ENCODE measurements at places on chromosomes 5 and 9. TPM values are rescaled to one million over a fixed set of nuclear protein-coding genes. Genes with fewer than 3 reads are reported as not detected.

DNA sequence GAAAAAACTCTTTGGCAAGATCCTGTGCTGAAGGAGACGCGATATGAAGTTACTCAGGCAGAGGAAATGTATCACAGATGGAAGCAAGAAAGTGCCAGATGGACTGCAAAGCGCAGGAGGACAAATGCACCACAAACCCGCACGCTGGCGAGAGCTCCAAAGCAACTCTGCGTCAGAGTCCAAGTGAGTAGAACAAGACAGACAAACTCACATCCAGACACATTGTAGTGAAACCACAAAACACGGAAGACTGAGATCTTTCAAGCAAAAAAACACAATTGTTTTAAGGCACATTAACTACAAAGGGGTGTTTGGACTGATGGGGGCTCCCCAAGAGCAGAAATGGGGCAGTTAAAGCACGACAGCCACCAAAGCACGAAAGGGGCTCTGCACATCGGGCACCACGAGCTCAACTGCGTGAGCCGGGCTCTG lies 39.2 kb upstream of the NKD2 start:
- DNase-seq: no peak

- DNase-seq: no peak
These were observed 528.1 kb upstream of the KLF4 start for GRCh38 chr9:108017671-108018070.

- DNase-seq: no peak
These were observed 192.4 kb upstream of the GHR start for GRCh38 chr5:42230839-42231238.

DNA sequence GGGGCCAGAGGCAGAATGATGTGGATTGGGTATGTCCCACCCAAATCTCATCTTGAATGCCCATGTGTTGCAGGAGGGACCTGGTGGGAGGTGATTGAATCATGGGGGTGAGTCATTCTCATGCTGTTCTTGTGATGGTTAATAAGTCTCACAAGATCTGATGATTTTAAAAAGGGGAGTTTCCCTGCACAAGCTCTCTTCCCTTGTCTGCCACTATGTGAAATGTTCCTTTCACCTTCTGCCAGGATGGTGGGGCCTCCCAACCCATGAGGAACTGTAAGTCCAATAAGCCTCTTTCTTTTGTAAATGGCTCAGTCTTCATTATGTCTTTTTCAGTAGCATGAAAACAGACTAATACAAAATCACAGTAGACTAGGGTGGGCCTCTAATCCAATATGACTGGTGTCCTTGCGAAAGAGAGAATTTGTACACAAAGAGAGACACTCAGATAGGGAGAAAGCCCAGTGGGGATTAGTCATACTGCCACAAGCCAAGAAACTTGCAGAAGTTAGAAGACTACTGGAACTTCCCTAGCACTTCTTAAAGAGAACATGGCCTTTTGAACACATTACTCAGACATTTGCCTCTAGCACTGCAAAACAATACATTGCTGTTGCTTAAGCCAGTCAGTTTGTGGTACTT lies 68.4 kb downstream of the ANXA1 start:
- DNase-seq: no peak

Gene GFI1B
- polyA plus RNA-seq: 0.56 TPM

Gene PCDHA13
- polyA plus RNA-seq: 0.21 TPM

DNA sequence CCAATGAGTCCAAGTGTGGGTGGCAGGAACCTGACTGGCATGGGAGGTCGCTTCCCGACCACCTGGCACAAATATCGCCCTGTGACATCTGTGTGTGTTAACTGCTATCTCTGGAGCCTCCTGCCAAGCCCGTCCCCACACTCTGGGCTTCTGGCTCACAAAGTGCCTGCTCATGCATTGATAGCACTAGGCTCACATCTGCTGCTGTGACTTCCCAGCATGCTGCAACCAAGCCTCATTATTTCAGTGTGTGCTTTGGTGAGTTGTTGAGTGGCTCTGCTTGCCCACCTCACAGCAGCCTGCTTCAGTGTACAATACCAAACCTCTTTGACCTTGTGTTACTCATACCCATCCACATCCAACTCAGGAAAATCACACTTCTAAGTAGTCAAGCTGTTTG lies 139.8 kb downstream of the APBA1 start:
- DNase-seq: no peak

Gene CCNJL
- 6.3 TPM for polyA plus RNA-seq

GRCh38 chr9:37954581-37954981 lies 50.7 kb upstream of the SLC25A51 start:
- no peak for DNase-seq

DNA sequence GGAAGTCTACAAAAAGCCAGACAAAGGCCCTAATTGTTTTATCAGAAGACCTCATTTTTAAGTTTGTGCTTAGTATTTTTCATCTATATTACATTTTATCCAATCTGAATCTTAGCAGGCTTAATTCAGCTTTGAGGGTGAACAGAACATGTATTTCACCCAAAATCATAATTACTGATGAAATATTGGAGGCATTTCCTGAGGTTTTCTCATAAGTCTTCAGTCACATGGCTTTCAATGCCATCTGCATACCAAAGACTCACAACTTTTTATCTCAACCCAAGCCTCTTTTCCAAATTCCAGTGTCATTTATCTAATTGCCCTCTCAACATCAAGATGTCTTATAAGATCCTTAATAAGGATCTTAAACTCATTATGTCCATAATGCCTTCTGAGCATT lies 150.8 kb downstream of the TTC39B start:
- DNase-seq: no peak

DNA sequence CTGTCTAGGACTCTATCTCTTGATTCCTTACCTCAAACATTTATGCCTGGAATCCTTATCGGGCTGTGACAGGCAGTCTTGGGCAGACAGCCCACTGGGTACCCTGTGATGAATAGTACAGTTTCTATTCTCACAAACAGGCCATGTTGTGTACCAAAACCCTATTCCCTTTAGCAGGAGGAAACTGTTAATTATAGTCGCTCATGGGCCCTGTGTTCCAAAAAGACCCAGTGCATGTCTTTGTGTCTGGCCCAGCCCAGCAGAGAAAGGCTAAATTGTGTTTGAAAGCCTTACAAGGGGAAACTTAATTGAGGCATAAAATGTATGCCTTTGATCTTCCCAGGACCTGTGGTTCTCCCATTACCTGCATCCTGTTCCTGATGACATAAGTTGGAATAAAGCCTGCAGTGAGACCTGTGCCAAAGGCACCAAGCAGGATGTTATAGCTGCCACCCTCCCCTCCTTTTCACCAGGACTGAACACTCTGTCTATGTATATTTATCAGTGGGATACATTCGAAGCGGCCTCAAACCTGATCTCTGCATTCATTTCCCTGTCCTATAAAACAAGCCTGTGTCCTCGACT lies 43.3 kb downstream of the TLR4 start:
- no peak for DNase-seq

- no peak for DNase-seq
These were observed 43.0 kb upstream of the PCAT7 start for GRCh38 chr9:94511955-94512265.

Gene RAI14
- polyA plus RNA-seq: 15.7 TPM

Gene NUTM2F
- not detected for polyA plus RNA-seq

Gene ZDHHC11
- 6.3 TPM for polyA plus RNA-seq

DNA sequence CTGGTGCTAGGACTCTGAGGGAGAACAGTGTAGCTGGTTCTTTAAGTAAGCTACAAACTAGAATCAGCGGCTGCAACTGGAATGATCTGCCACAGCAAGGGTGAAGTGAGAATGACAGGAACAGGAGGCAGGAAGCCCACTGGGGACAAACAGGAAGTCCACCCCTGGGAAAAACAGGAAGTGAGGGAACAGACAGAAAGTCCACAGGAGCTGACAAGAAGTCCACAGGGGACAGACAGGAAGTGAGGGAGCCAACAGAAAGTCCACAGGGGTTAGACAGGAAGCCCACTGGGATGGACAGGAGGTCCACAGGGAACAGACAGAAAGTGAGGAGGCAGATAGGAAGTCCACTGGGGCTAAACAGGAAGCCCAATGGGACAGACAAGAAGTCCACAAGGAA lies 15.5 kb downstream of the ADAMTS16 start:
- no peak for DNase-seq

- no peak for DNase-seq
These were observed 38.9 kb downstream of the DAB2IP start for GRCh38 chr9:121690316-121690715.

Gene MSANTD3
- polyA plus RNA-seq: 17.4 TPM

DNA sequence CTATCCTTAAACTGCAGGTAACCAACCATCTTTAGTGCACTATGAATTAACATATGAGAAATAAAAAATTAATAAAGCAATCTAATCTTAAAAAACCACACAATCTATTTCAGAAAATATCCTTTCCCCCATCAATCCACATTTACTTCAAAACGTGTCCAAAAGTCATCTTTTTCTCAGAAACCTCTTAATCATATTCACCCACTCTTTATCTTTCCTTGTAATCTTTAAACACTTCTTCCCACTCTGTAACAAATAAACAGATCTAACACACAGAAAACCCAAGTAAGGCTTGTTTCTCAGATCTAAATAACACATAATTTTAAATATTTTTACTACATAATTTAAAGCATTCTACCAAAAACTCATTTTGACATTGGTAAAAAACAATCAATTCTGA lies 44.4 kb downstream of the EFCAB9 start:
- no peak for DNase-seq

Gene CTNNA1
- 306 TPM for polyA plus RNA-seq

DNA sequence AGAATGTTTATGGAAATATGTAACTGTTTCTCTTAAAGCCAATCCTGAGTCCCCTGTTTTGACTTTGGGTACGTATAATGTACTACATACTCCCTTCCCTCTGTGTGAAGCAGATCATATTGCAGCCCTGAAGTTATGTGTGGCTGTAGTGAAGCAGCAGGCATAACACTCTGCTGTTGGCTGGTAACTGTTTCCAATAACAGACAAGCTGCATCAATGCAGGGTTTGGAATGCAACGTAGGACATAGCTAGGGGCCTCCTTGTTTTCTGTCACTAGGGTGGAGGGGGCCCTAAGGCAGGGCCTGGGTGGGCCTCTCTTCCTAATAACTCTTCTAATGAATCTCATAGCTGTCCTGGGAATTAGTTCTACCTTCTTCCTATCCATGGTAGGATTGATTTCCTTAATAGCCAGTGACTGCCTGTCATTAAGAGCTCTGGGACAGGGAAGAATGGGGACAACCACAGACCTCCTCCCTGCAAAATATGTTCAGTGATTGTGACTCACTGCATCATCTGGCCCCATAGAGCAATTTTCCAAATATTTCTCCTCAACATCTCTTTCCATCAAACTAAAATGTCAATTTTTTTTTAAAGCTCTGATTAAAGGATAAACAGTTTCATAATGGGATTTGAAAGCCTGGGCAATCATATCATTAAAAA lies 129.6 kb upstream of the HMHB1 start:
- DNase-seq: peak; percentile 31

DNA sequence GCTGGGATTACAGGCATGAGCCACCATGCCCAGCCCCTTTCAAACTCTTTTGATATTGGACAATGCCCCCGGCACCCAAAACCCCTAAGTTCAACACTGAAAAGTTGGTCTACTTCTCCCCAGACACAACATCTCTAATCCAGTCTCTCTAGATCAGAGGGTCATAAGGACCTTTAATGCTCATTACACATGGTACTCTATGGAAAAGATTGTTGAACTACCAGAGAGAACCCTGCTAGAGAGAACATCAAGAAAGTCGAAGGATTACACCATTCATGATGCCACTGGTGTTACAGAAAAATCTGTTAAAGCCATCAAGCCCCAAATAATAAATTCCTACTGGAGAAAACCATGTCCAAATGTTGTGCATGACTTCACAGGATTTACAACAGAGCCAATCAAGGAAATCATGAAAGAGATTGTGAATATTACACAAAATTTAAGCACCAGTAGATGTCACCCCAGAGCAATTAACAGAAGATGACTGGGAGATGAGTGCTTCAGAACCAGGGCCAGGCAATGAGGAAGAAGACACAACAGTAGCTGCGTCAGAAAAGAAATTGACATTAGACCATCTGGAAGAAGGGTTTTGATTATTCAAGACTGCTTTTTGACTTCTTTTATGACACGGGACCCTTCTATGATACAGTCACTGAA lies 28.3 kb upstream of the NIPAL4 start:
- peak; percentile 53 for DNase-seq

Gene EDIL3
- 13.2 TPM for polyA plus RNA-seq

- DNase-seq: no peak
These were observed 117.5 kb upstream of the CDH6 start for GRCh38 chr5:31075981-31076380.

Gene FOXD4L6
- polyA plus RNA-seq: not detected

DNA sequence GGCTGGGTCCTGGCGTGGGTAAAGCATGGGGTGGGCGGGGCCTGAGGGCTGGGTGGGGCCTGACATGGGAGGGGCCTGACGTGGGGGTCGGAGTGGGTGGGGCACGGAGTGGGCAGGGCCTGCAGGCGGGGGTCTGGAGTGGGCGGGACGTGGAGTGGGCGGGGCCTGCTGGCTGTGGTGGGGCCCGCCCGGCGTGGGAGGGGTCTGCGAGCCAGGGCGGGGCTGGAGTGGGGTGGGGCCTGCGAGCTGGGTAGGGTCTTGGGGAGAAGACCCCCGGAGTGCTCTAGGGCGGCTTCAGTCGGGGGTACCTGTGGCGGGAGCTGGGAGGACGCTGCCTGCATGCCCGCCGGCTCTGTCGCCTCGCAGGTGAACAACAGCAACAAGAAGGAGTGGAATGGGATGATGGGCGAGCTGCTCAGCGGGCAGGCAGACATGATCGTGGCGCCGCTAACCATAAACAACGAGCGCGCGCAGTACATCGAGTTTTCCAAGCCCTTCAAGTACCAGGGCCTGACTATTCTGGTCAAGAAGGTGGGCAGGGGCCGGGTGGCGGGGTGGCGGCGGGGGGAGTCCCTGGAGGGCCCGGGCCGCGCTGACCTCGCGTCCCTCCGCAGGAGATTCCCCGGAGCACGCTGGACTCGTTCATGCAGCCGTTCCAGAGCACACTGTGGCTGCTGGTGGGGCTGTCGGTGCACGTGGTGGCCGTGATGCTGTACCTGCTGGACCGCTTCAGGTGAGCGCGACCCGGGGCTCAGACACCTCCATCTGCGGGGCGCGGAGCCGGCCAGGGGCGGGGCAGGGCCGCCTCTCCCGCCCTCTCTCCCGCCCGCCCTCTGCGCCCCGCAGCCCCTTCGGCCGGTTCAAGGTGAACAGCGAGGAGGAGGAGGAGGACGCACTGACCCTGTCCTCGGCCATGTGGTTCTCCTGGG lies 8.0 kb downstream of the LRRC26 start:
- DNase-seq: no peak

- no peak for DNase-seq
These were observed 29.4 kb downstream of the LCP2 start for GRCh38 chr5:170268153-170268689.

DNA sequence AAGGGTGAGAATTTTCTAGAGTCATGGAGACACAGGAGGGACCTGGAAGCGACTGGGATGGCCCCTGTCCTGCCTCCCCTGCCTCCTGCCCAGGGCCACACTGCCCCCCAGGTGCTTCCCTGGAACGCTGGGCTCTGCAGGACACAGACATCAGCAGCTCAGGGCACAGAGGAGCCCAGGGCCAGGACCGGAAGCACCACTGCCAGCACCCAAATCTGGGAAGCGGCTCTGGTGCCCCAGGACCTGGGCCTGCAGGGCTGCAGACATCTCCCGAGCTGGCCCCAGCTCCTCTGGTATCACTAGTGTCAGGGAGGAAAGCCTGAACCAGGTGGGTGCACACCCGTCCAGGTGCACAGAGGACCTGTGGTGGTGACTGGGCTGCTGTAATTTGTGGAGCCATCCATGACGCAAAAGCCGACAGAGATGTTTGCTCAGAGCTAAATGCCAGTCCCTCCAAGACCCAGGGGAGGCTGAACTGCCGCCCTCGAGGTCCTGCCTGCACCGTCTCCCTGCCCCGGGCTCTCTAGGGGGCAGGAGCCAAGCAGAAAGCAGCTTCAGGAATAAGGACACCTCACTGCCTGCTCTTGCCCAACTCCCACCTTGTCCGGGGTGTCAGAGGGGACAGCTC lies 46.0 kb upstream of the SIMC1 start:
- no peak for DNase-seq

- no peak for DNase-seq
These were observed 11.1 kb downstream of the BRD3 start for GRCh38 chr9:134056483-134057306.

Measured in hindlimb muscle (tissue), 1 donor.